Activated naive CD4-positive, alpha-beta T cell treated with anti-CD3 and anti-CD28 coated beads, Interleukin-2, amount 50 U/mL, for 72 hours (primary cell): ENCODE measurements at places on chromosomes 11 and 22.

- no peak for DNase-seq
These were observed 16.3 kb downstream of the LTO1 start for GRCh38 chr11:69658626-69659450.

DNA sequence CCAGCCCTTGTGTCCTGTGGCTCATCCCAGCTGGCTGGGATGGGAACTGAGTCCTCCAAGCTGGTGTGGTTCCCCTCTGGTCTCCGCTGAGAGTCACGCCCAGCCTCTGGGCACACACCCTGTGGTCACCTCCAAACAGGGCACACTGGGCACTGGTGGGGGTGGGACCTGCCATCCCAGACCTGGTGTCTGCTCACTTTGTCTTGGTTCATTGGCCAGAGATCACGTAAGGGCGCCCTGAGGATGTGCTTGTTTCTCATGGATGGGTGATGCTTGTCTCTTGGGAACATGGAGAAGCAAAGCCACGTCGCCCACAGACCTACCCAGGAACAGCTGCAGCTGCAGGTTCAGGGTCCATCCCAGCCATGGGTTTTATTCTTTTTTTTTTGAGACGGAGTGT lies 43.1 kb downstream of the LRP5 start:
- no peak for DNase-seq

DNA sequence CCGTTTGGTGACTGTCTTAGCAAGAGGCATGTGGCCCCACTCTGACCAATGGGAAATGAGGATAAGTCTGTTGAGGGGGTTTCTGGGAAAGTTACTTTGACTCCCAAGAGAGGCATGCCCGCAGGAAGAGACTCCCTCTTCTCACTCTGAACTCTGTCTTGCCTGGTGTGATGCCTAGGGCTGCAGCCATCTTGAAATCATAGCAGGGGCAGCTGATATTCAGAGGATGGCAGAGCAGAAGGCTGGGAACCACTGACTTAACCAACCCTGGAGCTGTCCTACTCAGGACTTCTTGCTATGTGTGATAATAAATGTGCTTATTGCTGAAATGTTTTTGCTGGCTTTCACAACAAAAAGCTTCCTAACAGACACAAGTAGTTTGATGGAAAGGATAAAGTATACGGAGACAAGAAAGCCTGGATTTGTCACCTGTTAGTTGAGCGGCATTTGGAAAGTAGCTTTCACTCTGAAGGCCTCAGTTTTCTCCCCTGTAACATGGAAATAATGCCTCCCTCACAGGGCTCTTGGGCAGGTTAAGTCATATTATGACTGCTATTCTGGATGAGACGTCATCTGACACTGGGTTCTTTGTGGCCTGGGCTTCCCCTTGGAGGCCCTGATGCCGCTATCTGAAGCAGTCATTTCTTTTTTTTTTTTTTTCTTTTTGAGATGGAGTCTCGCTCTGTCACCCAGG lies 128.5 kb downstream of the CEP164 start:
- no peak for DNase-seq

DNA sequence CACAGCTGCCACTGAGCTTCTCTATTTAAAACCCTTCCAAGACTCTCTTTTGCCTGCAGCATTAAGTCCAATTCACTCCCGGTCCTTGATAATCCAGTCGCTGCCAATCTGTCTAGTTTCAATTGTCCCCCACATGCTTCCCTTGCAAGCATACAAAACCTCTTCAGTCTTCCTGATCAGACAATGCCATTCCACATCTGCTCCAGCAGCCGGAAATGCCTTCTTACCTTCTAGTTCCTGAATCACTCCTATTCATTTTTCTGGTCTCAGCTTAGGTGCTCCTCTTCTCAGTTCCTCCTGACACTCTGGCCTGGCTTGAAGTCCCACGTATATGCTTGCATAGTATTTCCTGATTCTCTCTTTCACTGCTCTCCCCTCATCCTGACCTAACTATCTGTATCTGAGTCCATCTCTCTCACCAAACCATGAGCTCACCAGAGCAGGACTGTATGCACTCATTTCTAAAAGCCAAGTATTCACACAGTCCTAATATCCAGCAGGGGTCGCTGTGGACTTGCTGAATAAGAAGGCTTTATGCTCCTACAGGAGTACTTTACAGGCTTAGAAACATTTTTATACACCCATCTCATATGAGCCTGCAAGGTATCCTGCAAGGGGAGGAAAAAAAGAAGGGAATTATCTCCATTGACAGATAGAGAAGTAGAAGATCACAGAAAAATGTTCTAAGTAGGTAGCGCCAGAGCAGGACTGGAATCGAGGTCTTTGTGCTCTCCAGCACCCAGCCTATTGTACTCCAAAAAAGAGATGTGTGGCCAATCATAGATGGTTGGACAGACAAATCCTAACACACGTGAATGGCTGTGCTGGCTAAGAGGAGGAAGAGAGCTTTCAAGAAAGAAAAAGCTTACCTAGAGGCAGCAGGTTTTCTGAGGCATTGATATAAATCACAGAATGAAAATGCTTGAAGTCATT lies 19.2 kb downstream of the XRRA1 start:
- DNase-seq: no peak

DNA sequence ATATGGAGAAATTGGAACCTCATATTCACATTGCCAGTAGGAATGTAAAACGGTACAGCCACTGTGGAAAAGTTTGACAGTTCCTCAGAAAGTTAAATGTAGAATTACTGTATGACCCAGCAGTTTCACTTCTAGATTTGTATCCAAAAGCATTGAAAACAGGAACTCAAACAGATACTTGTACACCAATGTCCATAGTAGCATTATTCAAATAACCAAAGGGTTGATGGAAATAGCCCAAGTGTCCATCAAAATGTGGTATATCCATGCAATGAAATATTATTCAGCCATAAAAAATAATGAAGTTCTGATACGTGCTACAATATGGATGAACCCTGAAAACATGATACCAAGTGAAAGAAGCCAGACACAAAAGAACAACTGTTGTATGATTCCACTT lies 17.8 kb downstream of the PRRG4 start:
- DNase-seq: no peak
